Fibroblast of gingiva (primary cell): ENCODE measurements at places on chromosomes 11 and 22.

DNA sequence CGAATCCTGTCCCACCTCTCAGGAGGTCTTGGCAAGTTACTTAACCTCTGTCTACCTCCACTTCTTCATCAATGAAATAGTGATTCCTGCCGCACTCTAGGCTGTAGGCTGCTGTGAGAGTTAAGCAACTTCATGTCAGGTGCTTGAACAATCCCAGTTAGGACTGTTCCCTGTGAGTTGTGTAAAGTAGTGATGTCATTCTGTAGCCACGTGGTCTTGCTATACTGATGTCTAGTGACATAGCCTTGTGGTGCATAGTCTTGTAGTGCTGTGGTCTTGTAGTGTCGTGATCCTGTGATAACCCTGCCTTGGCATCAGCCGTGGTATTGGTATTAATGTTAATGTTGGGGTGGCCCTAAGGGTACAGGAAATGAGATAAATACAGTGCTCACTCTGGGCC, 30.3 kb upstream of the PRR5 start:
- peak; percentile 22 for DNase-seq

DNA sequence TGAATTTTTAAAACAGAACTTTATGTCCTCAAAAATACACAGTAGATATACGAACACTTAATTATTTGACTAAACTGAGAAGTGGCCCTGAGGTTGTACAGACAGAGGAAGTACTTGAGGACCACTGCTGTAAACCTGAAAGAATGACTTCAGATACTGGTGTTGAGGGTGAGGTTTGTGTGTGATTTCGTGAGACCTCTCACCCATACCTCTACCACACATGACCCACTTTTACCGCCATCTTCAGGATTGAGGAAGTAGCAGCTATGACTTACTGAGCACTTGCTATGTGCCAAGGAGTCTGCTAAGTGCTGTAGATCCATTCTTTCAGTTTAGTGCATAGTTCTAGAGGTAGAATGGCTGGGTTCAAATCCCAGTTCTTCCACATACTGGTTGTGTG, 21.9 kb downstream of the MMP13 start:
- DNase-seq: no peak

DNA sequence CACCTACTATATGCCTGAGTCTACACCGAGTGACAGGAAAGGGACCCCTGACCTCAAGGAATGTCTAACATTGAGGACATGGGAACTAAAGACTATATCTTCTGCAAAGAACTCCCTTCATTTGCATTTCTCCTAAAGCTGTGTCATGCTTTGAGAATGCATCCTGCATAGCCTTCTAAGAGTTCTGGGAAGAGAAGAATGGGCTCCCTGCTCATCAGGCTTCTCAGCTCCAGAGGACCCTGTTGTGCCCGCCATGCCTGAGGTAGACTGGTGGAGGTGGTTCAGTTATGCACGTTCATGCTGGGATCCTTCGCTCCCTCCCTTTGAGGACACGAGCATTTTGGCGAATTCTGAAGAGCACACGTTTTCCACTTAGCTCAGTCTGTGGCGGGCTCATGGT, 63.3 kb downstream of the GRIK4 start:
- DNase-seq: no peak

- DNase-seq: no peak
These were observed 52.5 kb upstream of the SLC22A12 start for GRCh38 chr11:64538501-64538951.

DNA sequence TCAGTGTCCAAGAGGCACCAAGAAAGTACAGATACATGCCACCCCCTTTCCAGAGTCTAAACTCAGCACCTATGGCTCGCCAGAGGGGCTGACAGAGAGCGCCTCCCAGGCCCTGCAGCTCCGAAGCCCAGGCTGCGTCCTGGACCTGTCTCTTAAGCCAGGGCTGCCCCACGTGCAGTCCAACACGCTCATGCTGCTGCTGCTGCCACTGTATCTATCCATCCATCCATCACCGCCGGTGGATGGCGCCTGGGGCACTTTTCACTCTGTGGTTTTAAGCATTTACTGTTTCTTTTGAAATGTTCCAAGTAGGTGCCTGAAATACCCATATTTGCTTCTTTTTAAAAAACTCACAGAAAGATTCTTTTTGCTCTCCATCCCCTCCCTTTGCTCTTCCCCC, 41.8 kb downstream of the MACROD1 start:
- no peak for DNase-seq

- DNase-seq: no peak
These were observed 32.9 kb downstream of the LRRC32 start for GRCh38 chr11:76637491-76638269.

GRCh38 chr11:116990811-116991210, 107.4 kb downstream of the SIK3 start:
- DNase-seq: no peak

GRCh38 chr11:69424748-69425147, 56.7 kb upstream of the LINC01488 start:
- DNase-seq: no peak

DNA sequence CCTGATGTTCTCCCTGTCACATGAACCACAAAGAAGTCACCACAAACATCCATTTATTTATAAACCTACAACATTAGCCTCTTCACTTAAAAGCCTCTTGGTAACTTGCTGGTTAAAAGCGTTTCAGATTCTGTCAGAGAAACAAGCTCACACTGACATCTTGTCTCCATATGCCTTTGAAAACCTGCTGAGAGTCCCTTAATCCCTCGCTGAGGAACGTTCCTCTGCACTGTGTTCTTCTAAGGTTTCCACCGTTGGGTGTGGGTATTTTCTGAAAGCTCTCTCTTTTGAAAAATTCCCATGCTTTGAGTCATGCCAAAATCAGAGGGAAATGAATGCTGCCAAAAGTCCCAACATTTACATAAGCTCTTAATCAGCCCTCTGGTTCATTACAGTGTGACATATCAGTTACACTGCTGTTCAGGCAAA, 149.8 kb downstream of the CCDC34 start:
- peak; percentile 88 for DNase-seq

- peak; percentile 3 for DNase-seq
These were observed 339.0 kb downstream of the METTL15 start for GRCh38 chr11:28447226-28447625.

DNA sequence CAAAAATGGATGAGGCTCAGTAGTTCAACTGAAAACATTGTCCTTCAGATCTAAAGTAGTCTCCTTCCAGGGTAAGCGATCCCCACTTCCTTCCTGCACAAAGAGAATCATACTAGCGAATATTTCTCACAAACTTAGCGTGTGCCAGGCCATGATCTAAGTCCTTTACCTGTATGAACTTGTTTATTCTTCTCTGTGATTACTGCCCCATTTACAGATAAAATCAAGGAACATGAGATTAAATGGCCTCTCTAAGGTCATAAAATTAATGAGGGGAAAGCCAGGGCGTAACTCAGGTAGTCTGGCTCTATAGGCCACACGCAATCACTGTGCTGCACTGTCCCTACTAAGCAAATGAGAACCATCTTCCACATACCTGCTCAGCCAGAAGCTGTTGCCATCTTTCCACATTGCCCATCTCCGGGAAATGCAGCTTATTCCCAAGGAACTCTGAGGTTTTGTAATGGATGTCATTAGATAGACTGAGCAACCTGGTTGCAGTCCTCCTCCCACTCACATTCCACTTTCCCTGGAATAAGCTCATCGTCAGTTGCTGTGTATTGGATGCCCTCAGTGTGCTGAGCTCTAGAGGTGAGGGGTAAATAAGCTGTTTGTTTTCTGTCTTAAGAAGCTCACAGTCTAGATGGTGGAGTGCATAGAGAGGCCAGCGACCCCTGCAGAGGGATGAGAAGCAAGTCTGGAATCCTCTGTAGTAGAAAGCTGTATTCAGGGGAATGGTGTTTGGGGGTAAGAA, 146.3 kb downstream of the SNX19 start:
- DNase-seq: no peak
